ENCODE measurements at places on chromosomes 3 and 15.

- DNase-seq, result no peak
Observed at GRCh38 chr15:62153228-62153627, 11.9 kb downstream of the C2CD4B start.

DNA sequence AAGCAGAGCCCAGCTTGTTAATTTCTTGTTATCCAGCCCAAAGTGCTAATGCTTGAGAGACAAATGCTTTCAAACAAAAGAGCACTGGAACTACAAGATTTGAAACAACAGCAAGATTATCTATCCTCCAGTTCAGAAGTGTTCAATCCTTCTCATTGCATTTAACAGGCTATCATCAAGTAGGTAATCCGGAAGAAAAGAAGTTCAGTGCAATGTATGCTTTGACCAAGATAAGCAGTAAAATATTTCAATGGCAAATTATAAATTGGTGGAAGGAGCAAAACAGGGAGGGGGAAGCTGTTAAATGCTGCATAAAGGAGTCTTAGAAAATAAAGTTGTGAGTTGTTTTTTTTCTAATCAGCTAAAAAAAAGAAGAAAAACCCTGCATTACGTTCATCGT lies 8.8 kb downstream of the LRIG1 start:
- DNase-seq, result no peak

GRCh38 chr3:157442729-157443128 lies 6.1 kb downstream of the PTX3 start:
- no peak for DNase-seq

GRCh38 chr3:107826727-107827126 lies 264.1 kb downstream of the CD47 start:
- DNase-seq, result no peak

- no peak for DNase-seq
Observed at GRCh38 chr3:28210968-28211713, 30.3 kb upstream of the CMC1 start.

GRCh38 chr3:23948761-23949160 lies 3.7 kb downstream of the NR1D2 start:
- no peak for DNase-seq

GRCh38 chr15:74897300-74897701 lies 7.5 kb downstream of the MPI start:
- DNase-seq, result no peak

DNA sequence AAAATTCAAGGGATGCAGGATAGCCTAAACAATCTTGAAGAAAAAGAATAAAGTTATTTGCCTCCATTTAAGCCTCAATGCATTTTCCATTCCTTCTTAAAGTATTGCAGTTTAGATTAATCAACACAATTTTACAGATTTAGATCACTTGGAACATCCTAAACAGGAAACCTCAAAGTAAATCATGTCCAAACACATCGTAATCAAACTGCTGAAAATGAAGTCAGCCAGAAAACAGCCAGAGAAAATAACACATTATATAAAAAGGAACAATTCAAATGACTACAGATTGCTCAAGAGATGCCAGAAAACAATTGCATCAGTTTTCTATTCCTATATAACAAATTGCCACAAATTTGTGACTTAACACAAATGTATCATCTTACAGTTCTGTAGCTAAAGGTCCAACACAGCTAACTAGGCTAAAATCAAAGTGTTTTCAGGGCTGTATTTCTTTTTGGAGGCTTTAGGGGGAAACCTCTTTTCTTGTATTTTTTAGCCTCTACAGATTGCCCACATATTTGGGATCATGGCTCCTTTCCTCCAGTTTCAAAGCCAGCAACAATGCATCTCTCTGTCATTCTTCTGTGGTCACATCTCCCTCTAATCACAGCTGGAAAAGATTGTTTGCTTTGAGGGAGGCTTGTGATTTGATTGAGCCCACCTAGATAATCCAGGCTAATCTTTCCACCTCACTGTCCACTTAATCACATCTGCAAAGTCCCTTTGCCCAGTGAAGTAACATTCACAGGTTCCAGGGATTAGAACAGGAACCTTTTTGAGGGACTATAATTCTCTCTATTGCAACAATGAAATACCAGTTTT lies 543.3 kb upstream of the UBE2E2 start:
- no peak for DNase-seq

DNA sequence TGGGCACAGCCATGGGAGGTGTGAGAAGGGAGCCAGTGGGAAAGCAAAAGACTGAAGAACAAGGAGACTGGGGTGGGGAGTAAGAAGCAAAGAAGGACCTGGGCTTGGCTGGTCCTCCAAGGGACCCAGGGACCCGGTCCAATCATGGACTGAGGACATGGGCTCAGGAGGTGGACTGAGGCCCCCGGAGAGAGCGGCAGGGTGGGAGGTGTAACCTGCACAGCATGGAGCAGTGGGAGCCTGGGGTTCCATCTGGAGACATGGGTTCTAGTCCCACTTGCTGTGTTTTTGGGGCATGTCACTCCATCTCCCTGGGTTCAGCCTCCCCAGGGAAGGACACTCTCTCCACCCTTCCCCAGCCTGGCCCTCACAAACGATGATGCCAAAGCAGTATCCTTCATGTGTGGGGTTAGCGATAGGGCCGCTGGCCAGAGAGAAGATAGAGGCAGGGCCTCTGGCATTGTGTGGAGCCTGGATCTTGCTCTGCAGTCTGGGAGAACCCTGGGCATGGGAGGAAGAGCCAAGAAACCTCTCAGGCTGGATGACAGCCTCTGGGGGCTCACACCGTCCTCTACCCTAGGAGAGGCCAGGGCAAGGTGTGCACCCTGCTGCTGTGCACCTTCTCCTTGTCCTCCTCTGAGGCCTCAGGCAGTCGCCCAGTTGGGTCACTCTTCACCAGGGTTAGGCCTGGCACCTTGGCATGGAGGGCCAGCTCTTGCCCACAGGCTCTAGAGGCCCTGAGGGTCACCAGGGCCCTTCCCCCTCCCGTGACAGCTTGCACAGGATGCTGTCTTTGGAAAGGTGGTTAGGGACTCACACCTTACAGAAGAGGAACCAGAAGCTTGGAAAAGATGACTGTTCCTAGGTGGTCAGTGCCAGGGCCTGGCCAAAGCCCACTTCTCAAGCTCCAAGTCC lies 26.0 kb downstream of the FBXW12 start:
- DNase-seq, result no peak

GRCh38 chr3:117526470-117527079 lies 817.0 kb downstream of the TUSC7 start:
- no peak for DNase-seq

DNA sequence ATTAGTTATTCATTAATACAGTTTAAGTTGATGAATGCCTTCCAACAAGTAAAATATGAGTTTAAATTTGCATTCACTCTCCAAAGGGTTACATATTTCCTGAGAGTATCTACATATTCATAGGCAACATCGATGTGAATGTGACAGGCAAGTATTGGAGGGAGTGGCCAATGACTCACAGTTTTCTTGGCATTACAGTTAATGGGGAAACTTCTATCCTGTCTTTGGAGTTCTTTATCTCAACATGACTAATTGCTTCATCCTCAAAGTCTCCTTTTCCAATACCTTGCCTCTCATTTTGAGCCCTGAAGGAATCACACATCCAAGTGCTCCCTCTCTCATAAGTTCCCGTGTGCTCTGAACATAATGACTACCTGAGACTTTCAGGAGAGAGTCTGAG lies 439.7 kb upstream of the FRG2C start:
- DNase-seq, result no peak

GRCh38 chr3:177104299-177104992 lies 92.8 kb downstream of the TBL1XR1 start:
- no peak for DNase-seq

DNA sequence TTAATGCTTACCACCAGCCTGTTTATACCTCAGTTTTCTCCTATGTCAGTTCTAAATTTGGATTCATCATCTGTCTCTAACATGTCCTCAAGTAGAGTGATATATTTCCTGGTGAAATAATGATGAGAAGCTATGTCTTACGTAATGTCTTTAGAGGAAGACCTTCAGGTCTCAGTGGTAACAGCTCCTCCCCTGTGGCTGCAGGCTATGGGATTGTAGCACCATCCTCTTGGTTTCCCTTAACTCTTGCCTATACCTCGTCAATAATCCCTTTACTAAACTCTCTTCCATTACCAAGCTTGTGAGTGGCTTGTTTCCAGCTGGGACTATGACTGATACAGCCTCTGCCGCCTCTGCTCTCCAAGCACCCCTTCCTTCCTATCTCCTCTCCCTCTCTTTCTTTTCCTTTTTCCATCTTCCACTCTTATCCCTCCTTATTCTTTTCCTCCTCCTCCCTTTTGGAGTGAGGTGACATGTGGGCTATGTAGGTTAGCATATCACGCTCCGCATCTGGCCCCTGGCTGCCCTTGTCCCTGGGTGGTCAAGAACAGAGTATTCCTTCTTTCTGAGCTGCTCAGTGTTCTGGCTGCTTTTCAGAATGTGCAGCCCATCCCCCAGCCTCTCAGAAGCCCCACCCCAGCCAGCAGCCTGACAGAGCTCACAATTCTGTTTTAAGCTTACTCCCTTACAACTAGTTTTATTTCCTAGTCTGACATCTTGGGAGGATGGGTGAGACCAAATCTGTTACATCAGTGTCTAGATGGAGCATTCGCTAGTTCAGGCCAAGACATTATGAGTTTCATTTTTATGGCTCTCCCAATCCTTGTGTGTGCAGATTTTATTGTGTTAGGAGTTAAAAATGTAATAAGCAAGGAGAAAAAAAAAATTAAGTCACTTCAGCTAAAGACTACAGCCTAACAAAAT lies 75.0 kb upstream of the RNU6-1 start:
- peak; percentile 55 for DNase-seq

DNA sequence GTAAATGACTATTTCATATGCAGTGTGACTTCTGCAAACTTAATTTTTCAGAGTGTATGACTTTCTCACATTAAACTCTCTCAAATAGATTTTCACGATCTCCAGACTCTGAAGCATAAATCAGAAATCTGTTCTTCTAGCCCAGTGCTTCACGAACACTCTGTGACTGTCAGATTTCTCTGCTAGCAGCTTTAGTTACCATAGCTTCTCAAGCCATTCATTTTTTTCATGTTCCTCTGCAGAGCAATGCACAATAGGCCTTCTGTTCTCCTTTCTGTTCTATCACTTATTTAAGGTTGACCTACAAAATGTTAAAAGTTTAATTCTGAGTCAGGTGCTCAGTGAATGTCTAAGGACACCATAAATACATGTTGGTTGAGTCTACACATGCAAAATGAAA lies 1102.2 kb downstream of the TUSC7 start:
- no peak for DNase-seq

DNA sequence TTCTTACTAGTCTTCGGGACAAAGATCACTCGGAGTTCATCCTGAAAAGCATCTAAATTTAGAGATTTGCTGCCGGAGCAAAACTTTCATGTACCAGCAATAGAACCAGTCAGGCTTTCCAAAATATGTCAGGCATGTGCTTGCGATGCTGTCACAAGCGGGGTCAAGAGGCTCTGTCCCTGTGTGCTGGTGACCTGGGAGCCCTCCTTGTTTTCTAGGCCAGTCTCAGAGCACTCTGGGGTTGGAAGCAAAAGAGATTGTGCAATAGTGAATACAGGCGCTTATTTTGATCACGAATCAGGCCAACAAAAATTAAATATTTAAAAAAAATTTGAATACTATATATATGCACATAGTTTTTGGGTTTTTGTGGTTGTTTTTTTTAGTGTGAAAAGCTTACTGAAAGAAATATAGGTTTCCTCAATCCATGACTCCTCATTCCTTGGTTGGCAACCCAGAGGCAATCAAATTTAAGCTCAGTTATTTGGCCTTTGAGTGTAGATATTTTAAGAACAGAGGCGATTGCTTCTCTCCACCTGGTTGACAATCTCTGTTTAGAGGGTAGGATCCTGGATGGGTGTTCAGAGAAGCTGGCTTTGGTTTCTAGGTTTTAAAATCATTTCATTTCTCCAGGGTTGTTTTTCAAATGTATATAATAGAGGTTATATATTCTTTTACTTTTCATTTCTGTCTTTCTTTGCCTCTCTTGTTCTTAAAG lies 8.4 kb upstream of the KLHL24 start:
- DNase-seq, result no peak

GRCh38 chr3:180085122-180085710 lies 48.5 kb upstream of the PEX5L start:
- DNase-seq, result no peak

DNA sequence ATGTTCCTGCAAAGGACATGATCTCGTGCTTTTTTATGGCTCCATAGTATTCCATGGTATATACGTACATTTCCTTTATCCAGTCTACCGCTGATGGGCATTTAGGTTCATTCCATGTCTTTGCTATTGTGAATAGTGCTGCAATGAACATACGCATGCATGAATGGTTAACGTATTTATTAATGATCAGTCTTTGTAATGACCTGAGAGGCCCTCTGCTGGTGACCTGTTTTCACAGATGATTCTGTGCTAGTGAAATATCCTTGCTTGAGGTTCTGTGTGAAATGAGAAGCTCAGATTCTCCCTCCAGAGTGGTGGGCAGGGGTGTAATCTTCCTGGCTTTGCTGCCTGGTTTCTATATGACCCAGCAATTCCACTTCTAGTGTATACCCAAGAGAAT lies 160.2 kb upstream of the RASGRP1 start:
- DNase-seq, result no peak

GRCh38 chr3:157079676-157080369 lies 80.1 kb downstream of the CCNL1 start:
- DNase-seq, result no peak

GRCh38 chr3:71294919-71295318 lies 288.6 kb downstream of the FOXP1 start:
- DNase-seq, result no peak

DNA sequence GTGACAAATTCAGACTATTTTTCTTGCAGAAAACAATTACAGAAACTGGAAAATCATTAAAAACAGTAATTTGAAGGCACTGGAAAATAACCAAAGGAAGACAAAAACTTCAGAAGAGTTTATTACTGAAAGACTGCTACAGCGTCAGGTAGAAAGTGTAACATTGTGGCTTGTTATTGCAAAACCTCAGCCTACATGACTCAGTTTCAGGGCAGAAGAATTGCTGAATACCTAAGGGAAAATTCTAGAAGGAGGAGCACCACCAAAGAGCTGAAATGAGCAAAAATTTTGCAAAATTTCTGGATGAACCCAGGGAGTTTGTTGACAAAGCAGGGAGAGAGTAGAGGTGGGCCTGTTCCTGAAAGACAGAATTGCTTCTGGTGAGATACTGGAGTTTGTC lies 219.6 kb downstream of the C3orf38 start:
- DNase-seq, result no peak

DNA sequence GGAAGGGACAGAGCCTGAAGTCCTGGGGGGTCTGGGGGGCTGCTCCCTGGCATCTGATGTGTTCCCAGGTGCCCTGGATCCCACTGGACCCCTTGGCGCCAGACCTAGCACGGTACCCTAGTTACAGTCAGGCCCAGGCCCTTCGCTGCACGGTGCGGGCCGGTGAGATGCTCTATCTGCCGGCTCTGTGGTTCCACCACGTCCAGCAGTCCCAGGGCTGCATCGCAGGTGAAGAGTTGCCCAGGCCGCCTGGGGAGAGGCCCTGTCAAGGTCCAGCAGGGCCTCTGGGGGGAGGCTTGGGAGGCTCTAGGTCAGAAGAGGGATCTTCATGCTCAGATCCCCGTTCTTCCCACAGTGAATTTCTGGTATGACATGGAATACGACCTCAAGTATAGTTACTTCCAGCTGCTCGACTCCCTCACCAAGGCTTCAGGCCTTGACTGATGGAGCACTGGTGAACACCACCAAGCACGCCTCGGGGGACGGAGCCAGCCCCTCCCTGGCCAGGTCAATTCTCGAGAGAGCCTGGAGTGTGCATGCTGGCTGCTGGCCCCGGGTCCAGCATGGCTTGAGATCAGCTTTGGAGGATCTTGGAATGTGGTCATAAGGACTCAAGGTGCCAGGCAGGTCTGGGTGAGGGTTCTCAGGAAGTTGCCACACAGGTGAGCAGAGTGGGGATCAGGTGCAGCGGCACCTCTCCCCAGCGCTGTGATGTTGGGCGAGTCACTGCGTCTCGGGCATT lies 1.8 kb upstream of the PLA2G4B start:
- no peak for DNase-seq
